Activated T-cell treated with anti-CD3 and anti-CD28 coated beads, Interleukin-2, amount 50 U/mL, for 72 hours (primary cell): ENCODE measurements at places on chromosomes 7 and 10. TPM values are rescaled to one million over a fixed set of nuclear protein-coding genes. Genes with fewer than 3 reads are reported as not detected.

Gene DKK1
- not detected for total RNA-seq

Gene CXCL12
- total RNA-seq, result not detected

Gene MYPN
- total RNA-seq, result not detected

- no peaks in the 10 kb centered on the region for H3K36me3 ChIP-seq
- no peak for DNase-seq
- no peak overlapping the region for H3K27ac ChIP-seq
- H3K4me1 ChIP-seq, result peaks cover 9% of the 10 kb centered on the region
- H3K4me3 ChIP-seq, result no peak overlapping the region
- peaks cover 87% of the 10 kb centered on the region for H3K27me3 ChIP-seq
Measured at GRCh38 chr10:100724531-100725027, 20.8 kb upstream of the PAX2 start.

GRCh38 chr7:30428246-30429155 is 50.1 kb downstream of the NOD1 start:
- H3K4me3 ChIP-seq, result no peak overlapping the region
- H3K36me3 ChIP-seq, result peaks cover 3% of the 10 kb centered on the region
- no peaks in the 10 kb centered on the region for H3K27me3 ChIP-seq
- DNase-seq, result no peak

DNA sequence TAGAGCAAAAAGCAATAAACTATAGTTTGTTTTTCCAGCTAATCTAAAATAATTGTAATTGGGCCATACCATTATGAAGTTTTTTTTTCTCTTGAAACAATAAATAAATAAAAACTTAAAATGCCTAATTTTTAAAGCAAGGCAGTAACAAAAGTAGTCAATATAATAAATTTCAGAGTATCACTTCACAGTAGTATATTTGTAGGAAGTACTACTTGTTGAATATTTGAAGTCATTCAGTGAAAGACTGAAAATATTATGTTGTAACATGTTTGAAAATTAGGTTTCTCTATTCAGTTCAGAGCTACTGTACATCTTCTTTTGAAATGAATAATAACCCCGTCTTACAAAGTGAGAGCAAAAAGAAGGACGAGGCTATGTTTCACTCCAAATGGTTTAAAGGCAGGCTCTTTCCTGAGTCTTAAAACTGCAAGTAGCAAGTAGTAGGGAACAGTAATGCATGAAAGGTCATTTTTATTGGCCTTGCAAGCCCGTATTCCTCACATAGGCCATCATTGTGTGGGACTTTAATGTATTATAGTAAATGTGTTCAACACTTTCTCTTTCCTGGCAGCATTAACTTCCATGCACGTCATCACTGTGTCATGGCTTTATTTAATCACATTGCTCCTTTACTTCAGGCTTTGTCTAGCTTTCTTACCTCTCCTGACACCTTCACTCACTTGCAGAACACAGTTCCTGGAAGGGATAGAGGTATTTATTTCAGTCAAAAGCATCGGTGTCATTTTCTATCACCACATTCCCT is 141.4 kb downstream of the VTI1A start:
- no peak overlapping the region for H3K27ac ChIP-seq
- peaks cover 6% of the 10 kb centered on the region for H3K36me3 ChIP-seq
- H3K27me3 ChIP-seq, result no peaks in the 10 kb centered on the region
- no peak for DNase-seq
- H3K4me3 ChIP-seq, result no peak overlapping the region

Gene C10orf67
- 0.39 TPM for total RNA-seq

- H3K27me3 ChIP-seq, result no peaks in the 10 kb centered on the region
- DNase-seq, result no peak
- H3K36me3 ChIP-seq, result no peaks in the 10 kb centered on the region
- no peak overlapping the region for H3K27ac ChIP-seq
- peaks cover 12% of the 10 kb centered on the region for H3K4me1 ChIP-seq
Measured at GRCh38 chr7:149884541-149884940, 10.8 kb downstream of the ATP6V0E2 start.

Gene TMEM176B
- not detected for total RNA-seq

DNA sequence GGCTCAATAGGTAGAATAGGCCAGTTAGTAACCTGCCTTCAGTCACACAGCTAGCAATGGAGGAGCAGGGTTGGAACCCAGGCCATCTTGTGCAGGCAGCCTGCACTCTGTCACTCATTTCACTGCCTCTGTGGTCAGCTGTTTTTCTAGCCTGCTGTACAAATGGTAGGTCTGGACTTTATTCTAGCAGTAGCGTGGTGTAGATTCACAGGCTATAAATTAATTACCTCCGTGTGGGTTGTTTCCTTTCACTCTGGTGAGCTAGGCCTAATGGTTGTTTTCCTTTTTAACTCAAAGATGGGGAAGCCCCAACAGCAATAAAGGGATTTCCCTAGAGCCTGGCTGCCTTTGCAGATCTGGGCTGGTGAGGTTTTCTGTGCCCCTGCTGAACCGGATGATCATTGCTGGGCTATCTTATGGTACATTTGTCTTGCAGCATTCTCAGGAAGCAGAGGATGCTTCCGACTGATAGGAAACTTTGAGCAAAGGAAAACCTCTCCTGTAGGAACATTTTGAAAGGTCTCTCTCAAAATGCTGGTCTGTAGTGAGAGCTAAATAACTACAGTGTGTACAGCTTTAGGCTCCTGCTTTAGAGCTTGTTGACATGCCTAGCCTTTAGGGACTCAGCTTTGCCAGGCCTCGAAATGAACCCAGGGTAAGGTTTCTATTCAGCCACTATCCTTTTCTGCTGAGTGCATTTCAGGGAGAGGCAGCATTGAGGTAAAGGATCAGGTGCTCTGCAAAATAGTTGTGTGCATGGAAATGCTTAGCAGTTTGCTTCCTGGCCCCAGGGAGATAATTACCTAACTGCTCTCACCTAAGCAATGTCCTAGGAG is 157.4 kb downstream of the ST7 start:
- peaks cover 6% of the 10 kb centered on the region for H3K36me3 ChIP-seq
- H3K4me3 ChIP-seq, result peak overlapping the region; percentile 53
- no peak overlapping the region for H3K27ac ChIP-seq
- peak; percentile 59 for DNase-seq

- H3K4me1 ChIP-seq, result peaks cover 48% of the 10 kb centered on the region
- no peak overlapping the region for H3K4me3 ChIP-seq
- DNase-seq, result peak; percentile 7
- no peaks in the 10 kb centered on the region for H3K27me3 ChIP-seq
- H3K27ac ChIP-seq, result no peak overlapping the region
Measured at GRCh38 chr7:25031432-25031831, 51.5 kb upstream of the OSBPL3 start.
